GM20000 (cell line): ENCODE measurements at places on chromosomes 16 and 17.

DNA sequence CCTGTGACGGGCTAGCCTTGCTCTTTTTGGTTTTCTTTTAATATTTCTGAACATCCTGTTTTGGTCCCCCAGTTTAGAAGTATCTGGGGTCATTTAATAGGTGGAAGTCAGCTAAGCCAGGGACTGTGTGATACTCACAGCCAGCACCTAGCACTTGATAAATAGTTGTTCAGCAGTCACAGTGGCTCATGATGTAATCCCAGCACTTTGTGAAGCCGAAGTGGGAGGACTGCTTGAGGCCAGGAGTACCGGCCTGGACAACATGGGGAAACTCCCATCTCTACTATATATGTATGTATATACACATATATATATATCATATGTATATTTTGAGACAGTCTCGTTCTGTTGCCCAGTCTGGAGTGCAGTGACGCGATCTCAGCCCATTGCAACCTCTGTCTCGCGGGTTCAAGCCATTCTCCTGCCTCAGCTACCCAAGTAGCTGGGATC is 1.8 kb upstream of the ZNRF1 start:
- DNase-seq = no peak

DNA sequence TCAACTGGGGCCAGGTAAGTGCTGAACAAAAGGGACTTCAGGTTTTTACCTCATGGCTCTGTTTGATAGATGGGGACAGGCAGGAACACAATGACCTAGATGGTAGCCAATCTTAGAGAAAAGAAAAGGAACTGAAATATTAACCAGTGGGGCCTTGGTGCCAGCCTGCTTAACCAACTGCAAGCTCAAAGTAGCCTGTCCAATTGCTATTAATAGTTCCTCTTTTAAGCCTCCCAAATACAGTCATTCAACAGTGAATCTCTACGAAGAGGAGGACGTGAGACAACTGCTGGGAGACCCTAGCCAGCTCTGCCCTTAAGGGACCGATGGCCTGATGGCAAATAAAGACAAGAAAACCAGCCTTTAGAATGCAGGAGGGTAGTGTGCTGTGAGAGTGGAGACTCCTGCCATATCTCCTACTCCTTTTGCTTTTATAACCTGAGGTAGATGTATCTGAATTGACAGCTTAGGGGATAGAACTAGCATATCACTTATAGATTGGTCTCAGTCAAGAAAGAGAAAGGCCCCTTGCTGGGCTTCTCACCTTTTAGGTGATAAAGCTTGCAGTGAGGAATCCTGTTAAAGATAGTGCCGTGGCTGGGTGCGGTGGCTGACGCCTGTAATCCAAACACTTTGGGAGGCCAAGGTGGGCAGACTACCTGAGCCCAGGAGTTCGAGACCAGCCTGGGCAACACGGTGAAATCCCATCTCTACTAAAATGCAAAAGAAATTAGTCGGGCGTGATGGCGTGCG is 28.3 kb downstream of the ARSG start:
- no peak for DNase-seq

DNA sequence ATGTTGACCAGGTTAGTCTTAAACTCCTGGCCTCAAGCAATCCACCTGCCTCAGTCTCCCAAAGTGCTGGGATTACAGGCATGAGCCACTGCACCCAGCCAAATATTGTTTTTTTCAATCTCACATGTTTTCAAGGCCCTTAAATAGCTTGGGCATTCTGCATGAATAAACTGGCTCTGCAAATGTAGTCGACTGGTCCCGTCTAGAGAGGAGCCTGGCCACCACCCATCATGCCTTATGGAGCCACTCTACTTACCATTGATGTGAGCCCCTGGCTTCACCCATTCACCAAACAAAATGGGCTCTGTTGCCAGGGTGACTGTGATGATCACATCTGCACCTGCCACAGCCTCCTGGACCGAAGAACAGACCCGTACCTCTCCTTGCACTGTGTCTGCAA is 10.8 kb downstream of the CRYM start:
- no peak for DNase-seq

DNA sequence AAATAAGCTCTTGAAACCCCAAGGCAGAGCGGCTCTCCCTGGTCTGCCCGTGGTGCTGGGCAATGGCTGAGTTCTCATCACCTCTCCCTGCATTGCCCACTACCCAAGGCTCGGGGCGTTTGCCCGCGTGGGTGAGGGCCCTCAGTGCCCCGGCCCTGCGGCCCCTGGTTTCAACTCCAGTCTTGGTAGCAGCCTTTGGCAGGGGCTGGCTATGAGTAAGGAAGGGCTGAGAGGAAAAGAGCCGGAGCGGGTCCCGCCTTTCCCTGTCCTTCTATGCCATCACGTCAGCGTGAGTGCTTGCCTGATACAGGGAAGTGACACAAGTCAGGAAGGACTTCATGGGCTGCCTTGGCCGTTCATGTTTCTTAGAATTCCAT is 71.7 kb upstream of the CBX4 start:
- no peak for DNase-seq

DNA sequence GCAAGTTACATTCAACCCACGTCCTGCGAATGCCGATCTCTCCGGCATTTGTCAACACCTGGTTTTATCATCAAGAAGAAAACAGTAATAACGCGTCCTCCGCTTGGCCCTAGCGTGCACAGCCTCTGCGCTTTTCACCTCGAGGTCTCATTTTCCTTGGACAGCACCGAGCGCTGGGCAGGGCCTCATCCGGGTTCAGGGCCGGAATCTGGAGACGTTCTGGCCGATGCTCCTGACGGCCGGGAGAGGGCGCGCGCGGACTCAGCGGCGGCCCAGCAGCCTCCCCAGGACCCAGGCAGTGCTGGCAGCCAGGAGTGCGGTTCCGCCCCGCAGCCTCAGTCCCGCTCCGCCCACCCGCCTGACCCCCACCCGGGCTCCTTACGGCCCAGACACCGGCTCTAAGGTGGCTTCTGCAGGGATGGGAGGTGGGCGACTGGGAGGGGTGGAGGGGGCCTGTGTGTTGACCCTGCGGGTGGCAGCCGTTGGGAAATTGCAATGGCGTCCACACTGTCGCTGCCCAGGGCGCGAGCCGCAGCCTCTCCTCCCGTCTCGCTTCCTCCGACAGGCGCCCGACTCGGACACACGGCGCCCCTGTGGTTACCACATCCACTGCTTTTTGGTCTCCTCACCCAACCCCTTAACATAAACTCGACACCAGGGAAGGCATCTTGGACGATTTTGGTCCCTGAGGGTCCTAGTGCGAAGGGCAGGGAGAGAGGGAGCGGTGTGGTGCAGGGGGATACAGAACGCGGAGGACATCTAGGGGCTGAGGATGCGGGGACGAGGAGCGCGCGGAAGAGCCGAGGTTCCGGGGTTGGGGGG is 7.4 kb upstream of the FLYWCH1 start:
- peak; percentile 91 for DNase-seq

DNA sequence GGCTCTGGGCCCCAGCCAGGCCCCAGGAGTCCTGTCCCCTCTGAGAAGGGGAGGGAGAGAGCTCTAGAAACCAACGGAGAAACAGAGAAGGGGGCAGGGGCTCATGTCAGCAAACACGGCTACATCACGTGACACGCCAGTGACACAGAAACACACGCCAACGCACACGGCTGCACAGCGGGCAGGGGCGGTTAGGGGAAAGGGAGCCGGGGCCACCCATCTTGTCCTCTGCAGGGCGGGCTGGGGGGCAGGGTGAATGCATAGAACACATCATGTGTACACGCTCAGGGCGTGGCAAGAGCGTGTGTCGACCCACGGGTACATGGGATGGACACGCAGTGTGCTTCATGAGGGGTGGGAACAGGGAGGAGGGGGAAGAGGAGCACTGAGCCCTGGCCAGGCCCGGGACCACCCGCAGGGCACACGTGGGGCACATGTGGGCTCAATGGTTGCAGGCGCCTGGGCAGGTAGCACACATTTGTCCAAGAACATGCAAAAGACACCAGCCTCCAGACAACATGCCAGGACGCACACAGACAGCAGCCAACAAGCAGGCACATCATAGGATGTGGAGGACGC is 4.6 kb downstream of the HSD3B7 start:
- no peak for DNase-seq

- DNase-seq = no peak
Observed at GRCh38 chr16:56295059-56295665, 103.9 kb downstream of the GNAO1 start.

- no peak for DNase-seq
Observed at GRCh38 chr16:56589141-56590039, at the start of gene MT3. MT3 (plus strand) TSS chr16:56589528; CDS start chr16:56589591, 63 bp downstream.

- DNase-seq = no peak
Observed at GRCh38 chr16:10641953-10642949, 52.5 kb downstream of the TEKT5 start.

GRCh38 chr17:46150216-46150963 is 42.8 kb downstream of the KANSL1 start:
- DNase-seq = no peak

- DNase-seq = peak; percentile 49
Observed at GRCh38 chr17:75689441-75689873, 22.3 kb downstream of the SAP30BP start.

DNA sequence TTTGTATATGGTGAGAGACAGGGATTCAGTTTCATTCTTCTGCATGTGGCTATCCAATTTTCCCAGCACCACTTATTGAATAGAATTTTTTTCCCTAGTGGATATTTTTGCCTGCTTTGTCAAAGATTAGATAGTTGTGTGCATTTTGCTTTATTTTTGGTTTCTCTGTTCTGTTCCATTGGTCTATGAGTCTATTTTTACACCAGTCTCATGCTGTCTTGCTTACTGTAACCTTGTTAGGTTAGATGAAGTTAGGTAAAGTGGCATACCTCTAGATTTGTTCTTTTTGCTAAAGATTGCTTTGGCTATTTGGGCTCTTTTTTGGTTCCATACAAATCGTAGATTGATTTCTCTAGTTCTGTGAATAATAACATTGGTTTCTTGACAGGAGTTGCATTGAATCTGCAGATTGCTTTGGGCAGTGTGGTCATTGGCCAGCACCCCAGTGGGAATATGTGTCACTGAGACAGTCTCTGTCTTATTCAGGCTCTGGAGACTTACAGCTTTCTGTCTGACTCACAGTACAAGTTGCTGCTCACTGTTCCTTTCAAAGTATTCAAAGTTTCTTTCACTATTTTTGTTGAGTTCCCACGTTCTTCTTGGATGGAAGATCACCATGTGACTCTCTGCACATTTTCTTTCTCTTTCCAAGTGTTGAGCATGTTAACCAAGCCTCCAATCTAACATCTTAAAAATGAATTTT is 709.1 kb downstream of the CDH11 start:
- no peak for DNase-seq

DNA sequence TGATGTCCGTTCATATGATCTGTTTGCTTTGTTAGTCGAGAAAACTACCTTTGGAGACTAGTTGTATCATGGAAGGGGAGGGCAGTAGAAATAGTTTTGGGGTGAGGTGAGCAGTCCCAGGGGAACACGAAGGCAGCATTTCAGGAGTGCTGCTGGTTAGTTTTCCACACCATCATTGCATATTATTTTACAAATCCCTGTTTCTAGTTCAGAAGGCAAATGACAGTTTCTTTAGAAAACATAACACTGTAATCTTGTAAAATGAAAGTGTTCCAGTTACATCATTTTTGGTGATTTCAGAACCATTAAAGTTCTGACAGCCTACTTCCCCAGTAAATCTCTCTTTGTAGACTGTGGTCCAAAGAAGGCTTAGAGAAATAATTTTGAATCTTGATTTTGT is 25.4 kb downstream of the BANP start:
- DNase-seq = no peak

DNA sequence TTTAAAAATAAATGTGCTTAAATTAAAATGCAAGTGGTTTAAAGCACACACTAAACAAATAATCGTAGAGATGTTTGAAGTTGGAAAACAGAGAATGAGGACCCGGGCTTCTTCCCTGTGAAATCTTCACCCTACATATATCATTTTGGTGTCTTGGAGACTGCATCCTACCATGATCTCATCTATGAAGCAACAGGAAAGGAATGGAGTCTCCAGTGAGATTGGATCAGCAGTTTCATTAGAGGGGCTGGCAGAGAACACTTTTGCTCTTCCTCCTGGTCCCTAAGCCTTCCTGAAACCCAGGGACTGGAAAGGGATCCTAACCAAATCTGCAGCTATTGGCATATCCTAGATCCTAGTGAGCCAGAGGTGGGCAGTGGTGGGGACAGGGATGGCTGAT is 85.0 kb downstream of the GRIN2A start:
- no peak for DNase-seq

GRCh38 chr16:88505405-88506082 is 52.5 kb downstream of the ZFPM1 start:
- no peak for DNase-seq

GRCh38 chr16:20910781-20911321 is 10.3 kb downstream of the LYRM1 start:
- no peak for DNase-seq

DNA sequence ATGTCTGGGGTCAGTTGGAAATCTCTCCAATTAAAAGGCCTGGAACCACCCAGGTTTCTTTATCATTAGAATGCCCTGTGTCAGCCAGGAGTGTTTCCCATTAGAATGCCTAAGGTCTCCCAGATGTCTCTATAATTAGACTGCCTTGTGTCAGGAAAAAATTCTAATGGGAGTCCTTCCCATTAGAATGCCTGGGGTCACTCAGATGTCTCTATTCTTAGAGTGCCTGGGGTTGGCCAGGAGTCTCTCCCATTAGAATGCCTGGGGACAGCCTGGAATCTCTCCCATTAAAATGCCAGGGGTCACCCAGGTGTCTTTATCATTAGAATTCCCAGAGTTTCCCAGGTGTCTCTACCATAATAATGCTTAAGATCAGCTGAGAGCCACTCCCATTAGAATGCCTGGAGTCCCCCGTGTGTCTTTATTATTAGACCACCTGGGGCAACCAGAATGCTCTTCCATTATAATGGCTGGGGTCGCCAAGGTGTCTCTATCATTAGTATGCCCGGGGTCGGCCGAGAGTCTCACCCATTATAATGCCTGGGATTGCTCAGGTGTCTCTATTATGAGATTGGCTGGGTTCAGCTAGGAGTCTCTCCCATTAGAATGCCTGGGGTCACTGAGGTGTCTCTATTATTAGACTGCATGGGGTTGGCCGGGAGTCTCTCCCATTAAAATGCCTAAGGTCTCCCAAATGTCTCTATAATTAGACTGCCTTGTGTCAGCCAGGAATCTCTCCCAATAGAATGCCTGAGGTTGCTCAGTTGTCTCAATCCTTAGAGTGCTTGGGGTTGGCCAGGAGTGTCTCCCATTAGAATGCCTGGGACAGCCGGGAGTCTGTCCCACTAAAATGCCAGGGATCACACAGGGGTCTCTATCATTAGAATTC is 2254.6 kb downstream of the TP53TG3F start:
- no peak for DNase-seq

DNA sequence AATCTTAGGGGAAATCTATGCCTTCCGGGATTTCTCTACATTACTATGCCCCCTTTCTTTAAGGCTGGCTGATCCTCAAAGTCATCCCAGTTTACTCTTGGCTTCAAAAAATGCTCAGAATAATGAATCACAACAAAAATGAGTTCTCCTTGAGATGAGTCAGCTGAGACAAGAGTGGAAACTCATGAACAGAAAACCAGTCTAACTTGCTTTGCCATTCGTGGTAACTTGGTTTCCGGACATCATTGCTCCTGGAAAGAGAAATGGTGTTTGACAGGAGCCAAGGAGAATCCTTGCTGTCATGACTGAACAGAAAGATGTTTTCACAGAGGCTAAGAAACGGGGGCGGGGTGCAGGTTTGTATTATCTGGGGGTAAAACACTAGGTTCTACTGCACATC is 435.6 kb upstream of the DYNLRB2 start:
- DNase-seq = no peak

GRCh38 chr16:27625050-27625697 is 75.2 kb downstream of the KATNIP start:
- no peak for DNase-seq
